ENCODE measurements at places on chromosomes 4 and X.

DNA sequence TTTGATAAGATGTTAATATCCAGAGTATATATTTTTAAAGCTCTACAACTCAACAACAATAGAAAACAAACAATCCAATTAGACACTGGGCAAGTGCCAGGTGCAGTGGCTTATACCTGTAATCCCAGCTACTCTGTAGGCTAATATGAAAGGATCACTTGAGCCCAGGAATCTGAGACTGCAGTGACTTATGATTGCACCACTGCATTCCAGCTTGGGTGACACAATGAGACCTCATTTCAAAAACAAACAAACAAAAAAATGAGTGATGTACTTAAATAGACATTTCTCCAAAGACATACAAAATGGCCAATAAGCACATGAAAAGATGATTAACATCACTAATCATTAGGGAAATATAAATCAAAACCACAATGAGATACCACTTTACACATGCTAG lies 356.8 kb upstream of the PCDH10 start:
- DNase-seq: no peak

GRCh38 chr4:3870567-3870962 lies 104.4 kb downstream of the ADRA2C start:
- no peak for DNase-seq

GRCh38 chr4:12633053-12633651 lies 851.0 kb downstream of the RAB28 start:
- peak; percentile 80 for DNase-seq

DNA sequence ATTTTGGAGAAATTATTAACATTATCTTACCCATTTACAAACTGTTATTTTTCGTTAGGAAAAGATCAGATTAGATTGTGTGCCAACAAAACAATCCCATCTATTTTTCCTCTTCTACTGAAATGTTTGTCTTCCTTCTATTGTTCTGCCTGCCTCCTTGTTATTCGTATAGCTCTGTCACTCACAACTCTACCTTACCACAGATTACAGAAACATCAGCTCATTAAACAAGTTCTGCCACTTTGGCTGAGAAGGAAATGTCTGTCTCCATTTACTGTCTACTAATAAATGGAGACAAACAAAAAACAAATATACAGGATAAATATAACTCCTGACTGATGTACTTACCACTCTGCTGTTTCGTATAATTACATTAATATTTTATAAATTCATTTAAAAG lies 211.4 kb downstream of the ENOX2 start:
- DNase-seq: no peak

DNA sequence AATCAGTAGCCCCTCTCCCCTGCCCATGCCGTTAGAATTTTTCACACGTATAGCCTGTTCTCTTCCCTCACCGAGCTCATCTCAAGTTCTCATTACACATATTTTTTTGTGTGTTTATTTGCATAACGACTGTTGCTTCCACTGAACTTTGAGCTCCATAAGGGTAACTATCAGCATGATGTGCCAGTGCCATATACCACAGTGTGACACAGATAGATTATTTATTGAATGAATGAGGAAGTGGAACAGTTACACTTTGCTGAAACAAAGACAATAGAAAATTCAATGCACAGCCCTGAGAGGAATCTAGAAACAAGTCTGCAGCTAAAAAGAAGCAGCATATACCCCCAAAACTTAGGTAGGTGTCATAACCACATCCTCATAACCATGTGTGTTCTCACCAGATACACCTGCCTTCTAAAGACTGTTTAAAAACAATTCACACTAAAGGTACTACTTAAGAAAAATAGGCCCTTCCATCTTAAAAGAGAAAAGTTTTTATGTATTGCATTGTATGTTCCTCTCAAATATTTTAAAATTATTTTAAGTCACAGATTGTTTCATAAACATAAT lies 389.9 kb downstream of the PACRGL start:
- no peak for DNase-seq

DNA sequence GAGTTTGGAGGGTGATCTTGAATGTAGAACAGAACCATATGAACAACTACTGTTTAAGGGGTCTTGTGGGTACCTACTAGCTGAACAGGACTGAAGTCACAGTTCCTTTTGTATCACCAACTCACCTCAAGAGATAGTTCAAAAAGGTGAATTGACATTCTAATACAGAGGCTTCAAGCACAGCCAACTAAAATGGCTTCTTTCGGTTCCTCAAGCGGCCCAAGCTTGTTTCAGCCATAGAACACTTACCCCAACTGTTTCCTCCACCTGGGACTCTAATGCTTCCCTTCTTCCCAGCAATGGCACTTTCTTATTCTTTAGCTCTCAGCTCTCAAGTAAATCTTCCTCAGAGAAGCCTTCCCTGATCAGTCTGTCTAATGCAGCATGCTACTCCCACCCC lies 277.5 kb upstream of the GK2 start:
- no peak for DNase-seq

GRCh38 chrX:133523081-133523487 lies 107.8 kb upstream of the GPC4 start:
- no peak for DNase-seq

- no peak for DNase-seq
These were observed 20.5 kb downstream of the COMMD8 start for GRCh38 chr4:47442980-47443379.

GRCh38 chrX:122626871-122627270 lies 557.2 kb upstream of the GRIA3 start:
- no peak for DNase-seq

DNA sequence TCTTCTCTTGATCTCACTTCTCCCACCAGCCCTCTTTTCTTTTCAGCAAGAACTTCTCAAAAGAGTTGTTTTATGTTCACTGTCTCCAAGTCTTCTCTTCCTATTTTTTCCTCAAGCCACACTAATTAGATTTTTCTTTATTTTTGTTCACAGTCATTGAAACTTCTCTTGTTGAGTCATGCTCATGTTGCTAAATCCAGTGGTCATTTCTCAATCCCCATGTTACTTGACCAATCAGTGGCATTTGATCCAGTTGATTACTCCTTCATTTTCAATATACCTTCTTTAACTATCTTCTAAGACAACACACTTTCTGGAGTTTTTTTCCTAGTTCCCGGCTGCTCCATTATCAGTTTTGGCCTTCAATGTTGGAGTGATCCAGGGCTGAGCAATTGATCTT lies 103.1 kb upstream of the LSM6 start:
- no peak for DNase-seq

GRCh38 chrX:31124536-31124935 lies 52.7 kb upstream of the FTHL17 start:
- no peak for DNase-seq

DNA sequence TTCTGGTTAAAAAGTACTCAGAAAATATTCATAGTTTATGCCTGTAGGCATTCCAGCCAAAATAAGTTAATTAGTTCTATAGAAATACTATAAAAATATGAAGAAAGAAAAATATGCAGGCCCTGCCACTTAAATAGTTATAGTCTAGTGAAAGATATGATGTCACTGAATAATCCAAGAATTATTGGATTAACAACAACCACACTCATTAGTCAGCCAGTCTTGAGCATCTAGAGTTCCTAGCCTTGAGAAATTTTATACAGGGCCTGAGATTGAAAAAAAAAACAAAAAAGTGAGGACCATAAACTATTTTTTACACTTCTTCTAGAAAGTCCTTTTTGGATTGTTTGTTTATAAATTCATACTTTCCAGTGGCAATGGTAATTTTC lies 823.0 kb downstream of the FAT4 start:
- DNase-seq: no peak

DNA sequence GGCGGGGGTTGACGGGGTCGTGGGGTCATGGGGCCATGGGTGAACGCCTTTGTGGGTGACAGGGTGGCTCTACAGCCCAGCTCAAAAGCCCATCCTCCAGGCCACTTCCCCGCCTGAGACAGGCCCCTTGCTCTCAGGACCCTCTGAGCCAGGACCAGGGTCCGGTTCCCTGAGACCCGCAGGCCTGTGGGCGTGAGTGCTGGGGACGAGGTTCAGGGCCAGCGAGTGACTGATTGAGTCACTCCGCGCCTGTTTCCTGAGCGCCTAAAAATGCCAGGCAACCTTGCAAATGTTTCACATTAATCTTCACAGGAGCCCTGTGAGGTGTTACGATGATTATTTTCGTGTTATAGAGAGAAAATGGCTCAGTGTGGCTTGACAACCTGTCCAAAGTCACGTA lies 97.8 kb downstream of the ZNF674 start:
- DNase-seq: no peak

- no peak for DNase-seq
These were observed 51.1 kb downstream of the SH3KBP1 start for GRCh38 chrX:19836337-19836736.

- DNase-seq: no peak
These were observed 94.4 kb downstream of the GRIA2 start for GRCh38 chr4:157314906-157315305.

DNA sequence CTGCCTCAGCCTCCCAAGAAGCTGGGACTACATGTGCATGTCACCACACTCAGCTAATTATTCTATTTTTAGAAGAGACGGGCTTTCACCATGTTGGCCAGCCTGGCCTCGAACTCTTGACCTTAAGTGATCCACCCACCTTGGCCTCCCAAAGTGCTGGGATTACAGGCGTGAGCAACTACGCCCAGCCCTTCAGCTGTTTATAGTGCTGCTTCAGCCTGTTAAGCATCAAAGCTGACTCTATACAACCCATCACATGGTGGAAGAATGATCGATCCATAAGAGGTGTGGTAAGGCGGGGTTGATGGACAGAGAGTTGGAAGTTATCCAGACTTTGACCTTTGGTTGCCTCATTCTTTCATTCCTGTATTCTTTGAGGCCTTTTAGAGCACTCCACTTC lies 56.2 kb upstream of the RAPGEF2 start:
- DNase-seq: no peak

- DNase-seq: no peak
These were observed 332.1 kb downstream of the ARAP2 start for GRCh38 chr4:35912174-35912573.

Data from ovary (tissue), 10 donors.